ENCODE measurements at places on chromosomes 6 and 20.

- DNase-seq, result peak; percentile 72
Observed at GRCh38 chr6:44172731-44173500, 14.3 kb downstream of the CAPN11 start.

DNA sequence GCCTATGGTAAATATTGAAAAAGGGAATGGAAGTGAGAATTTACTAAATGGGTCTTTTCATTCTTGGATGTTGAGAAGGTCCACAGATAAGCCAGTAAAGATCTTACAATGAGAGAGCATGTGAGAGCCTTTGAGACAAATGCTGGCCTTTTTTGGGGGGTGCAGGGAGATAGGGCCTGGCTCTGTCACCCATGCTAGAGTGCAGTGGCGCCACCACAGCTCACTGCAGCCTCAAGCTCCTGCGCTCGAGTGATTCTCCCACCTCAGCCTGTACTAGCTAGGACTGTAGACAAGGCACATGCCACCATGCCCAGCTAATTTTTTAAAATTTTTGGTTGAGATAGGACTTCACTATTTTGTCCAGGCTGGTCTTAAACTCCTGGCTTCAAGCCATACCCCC is 63.2 kb upstream of the TMEM181 start:
- DNase-seq, result no peak

GRCh38 chr6:21190701-21191100 is 402.9 kb upstream of the SOX4 start:
- no peak for DNase-seq

- DNase-seq, result no peak
Observed at GRCh38 chr6:139650941-139651340, 276.5 kb upstream of the CITED2 start.

- DNase-seq, result no peak
Observed at GRCh38 chr6:40474937-40475336, 112.2 kb downstream of the LRFN2 start.

DNA sequence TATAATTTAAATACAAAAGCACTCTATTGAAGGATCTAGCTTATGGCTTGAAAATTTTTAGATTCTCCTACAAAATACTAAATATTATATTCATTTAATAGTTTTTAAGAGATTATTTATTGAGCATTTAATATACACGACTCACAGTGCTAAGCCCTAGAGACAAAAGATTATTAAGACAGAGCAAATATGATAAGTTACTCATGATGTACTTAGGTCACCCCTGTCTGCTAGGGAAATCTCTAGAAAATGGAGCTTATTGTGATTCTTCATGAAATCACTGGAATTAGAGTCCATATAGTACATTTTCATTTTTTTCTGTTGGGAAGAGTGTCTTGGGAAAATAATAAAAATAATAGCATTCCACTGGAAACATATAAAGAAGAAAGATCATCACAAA is 37.8 kb downstream of the BEND6 start:
- no peak for DNase-seq

GRCh38 chr6:1598886-1599285 is 10.8 kb upstream of the FOXC1 start:
- no peak for DNase-seq

DNA sequence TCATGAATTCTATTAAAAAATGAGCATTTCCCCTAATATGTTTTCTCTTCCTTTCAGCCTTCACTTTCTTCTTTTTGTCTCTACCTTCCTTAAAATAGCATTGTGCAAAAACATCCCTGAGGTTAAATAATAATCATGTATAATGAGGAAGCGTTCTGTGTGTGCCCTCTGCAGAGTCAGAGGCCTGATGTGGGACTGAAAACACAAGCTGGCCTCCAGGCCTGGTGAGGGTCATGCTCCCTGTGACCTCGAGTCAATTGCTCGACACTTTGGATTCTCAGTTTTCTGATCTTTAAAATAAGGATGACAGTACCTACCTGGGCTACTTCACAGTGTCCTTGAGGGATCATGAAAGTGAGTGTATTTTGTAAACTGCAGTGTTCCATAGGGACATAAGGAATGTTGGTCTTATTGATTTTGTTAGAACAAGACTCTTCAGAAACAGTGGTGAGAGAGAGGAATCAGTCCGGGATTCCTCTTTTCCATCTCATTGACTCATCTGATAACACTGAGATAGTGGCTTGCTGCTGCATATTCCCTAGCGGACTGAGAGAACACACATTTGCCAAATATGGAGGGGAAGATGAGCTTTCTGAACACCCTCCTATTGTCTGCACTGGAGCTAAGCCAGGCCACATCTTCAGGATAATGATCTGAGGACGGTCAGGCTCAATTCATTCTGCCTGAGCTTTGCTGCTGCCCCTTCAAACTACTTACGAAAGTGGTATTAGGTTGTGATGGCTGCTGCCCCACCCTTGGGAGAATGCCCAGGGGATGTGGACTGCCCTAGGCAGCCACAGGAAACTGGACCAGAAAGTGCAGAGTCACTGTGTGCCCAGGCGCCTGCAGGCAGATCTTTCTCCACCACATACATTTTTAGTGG is 39.6 kb upstream of the PDE7B start:
- DNase-seq, result no peak

- DNase-seq, result no peak
Observed at GRCh38 chr6:119887666-119888065, 538.1 kb upstream of the MAN1A1 start.

DNA sequence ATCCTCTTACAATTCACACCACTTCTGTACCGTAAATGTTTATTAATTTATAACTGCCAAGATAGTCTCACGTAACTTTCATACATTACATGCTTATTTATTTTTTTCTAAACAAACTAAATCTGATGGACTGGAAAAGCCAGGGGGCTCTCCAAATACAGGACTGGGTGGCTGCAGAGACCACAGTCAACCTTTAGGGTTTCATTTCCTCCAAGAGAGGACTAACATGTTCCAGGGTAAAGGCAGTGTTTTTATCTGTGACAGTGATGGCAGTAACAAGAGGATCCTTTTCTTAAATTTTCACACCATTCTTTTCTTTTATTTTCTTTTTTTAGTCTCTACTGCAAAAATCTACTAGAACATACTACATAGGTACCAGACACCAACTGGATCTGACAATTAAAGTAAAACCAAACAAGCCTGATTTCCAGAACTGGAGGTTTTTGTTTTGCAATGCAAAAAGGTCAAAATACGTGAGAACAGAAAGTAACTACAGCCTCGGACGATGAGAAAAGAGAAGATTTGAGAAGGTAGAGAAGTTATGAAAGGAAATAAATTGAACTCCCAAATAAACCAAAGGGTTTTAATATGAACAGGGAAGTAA is 1.2 kb downstream of the LMBRD1 start:
- no peak for DNase-seq

GRCh38 chr6:87705070-87705691 is 3.1 kb upstream of the AKIRIN2 start:
- no peak for DNase-seq

GRCh38 chr6:87799651-87800050 is 97.6 kb upstream of the AKIRIN2 start:
- no peak for DNase-seq

DNA sequence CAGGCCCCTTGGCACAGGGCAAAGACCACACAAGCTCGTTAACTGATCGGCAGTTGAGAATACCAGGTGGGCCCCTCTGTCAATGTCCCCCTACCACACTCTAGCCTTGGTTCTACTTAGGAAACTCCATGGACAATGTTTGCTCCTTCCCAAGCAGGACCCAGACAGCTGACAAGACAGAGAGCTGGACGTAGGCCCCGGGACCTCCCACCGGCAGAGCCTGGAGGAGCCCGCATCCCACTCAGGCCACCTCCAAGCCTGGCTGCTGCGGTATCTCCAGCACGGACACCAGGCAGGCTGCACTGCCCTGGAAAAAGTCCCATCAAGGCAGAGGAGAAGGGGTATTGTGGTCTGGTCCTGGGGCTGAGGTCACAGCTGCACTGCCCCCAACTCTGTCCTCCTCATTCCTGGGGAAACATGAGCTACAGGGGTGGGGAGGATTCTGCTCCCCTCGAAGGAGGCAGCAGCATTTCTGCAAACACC is 6.2 kb upstream of the GRM4 start:
- no peak for DNase-seq

DNA sequence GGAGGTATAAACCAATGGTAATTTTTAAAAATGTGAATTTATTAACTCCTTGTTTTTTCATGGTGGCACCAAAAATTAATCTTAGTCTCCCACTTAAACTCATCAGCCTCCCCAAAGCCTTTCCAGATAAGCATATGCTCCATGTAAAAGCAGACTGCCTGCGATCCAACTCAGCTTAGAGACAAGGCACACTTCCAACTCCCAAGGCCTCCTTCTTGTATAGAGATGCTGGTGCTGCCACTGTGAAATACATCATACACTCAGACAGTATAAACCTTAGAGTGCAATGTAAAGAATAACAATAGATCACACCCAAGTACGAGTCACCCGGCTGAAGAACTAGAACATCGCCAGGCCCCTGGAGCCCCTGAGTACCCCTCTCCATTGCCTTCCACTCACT is 2.0 kb downstream of the ANKRD6 start:
- no peak for DNase-seq

GRCh38 chr6:87504441-87504840 is 31.7 kb downstream of the SLC35A1 start:
- no peak for DNase-seq

DNA sequence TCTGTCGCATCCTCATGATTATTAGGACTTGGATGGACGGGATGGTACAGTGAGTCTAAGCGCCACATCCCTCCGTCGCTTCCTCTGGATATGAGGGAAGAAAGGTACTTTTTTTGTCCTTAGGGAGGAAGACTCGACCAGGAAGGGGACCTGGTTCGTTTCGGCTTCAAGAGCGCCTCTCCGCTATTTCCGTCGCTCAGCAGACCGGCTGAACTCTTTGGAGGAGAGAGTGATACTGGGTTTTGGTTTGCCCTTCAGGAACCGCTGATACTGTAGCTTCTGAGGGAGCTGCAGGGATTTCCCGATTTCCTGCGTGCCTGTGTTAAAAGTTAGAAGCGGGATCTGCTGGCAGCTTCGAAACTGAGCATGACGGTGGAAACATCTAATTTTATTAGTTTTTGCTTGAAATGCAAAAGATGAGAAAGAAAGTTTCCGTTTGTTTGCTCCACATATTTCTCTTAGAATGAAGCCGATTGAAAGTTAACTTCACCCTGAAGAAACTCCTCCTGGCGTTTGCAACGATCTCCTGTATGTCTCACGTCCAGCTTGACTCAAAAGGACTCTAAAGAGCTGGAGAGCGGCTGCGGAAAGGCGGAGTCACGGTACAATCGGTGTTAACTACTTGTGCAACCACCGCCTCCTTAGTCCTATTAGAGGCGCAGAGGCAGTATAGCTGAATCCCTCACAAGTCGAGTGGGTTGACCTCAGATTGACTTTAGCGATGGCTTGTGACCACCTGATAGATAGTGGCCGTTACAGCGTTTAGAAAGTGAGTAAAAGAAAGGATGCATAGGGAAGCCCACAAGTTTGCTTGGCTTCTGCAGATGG is 129.4 kb downstream of the TRIM27 start:
- no peak for DNase-seq

GRCh38 chr6:139325686-139326085 is 33.9 kb upstream of the TXLNB start:
- no peak for DNase-seq

DNA sequence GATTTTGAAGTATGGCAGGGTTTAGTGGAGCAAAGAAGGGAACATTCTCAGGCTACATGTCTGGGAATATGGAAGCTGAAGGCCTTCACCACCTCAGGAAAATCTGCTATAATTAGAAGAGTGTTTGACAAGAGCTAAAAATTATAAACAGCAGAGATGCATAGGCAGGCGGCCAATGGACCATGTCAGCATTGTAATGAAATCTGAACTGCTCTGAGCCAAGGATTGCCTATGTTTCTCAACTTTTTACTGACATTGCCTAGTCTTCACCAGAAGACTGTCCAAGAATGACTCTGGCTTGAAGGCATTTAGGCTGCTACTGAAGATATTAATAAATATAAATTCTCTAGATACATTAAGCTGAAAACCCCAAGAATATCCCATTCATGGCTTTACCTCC is 84.1 kb downstream of the C6orf52 start:
- no peak for DNase-seq

DNA sequence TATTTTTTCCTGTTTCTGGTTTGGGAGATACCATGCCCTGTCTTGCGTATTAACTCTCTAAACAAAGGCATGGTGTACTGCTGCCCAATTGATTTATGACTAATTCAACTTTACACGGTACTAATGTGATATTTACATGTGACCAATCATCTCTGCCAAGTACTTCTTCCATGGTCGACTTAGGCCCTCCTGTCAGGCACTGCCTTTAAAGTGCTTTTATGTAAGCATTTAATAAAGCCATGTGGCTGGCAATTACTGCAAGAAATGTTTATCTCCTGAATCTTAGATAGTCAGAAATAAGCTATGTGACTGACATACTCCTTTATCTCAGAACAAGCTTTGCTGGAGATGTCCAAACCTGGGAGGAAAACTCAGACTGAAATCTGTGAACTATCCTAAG is 323.4 kb downstream of the BTBD3 start:
- no peak for DNase-seq

GRCh38 chr6:118419448-118420394 is 128.4 kb upstream of the PLN start:
- DNase-seq, result no peak

DNA sequence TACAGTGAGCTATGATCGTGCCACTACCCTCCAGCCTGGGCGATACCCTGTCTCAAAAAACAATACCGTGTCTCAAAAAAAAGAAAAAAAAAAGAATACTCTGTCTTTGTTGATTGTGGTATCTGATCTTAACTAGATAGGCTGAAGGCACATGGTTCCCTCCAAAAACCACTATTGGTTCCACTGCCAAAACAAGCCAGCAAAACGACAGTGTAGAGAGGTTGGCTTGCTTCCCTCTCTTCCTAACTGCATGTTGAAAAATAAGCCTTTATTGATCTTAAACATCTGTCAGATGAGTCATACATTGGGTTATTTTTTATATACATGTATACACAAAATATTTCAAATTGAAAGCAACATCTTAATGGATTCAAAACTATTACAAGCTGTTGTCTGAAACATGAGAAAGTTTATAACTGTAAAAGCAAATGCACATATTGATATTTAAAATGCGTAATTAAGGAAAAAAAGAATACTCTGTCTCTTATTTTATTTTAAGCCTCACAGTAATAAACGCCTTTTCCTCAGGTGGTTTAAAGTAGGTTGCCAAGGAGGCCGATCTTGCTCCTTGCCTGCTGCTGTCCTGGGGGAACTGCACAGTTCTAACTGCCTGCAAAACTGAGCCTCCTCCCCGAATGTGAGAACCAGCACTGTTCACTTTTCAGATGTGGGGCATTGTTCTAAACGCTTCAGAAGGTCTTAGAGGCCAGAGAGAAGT is 7.0 kb upstream of the NINL start:
- DNase-seq, result no peak

DNA sequence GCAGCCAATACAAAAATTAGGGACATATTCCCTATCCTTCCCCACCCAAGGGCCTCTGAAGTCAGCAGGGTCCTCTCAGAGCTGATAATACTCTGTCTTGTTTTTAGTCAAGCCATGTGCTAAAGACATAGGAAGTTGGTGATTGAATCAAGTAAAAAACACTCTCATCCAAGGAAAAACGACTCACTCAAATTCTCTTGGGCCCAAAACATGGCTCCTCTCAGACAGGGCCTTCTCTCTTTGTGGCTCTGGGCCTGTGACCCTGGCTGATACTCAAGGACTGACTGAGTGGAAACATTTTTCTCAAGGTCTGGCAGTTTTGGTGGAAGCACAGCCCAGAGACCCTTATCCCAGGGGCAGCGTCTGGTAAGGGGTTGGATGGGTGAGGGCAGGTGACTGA is 5.9 kb upstream of the SCML4 start:
- no peak for DNase-seq
